ENCODE measurements at places on chromosomes 7 and 10. TPM values are rescaled to one million over a fixed set of nuclear protein-coding genes. Genes with fewer than 3 reads are reported as not detected.

- H3K4me3 ChIP-seq, result no peak overlapping the region
- H3K36me3 ChIP-seq, result no peaks in the 10 kb centered on the region
- H3K4me1 ChIP-seq, result peaks cover 5% of the 10 kb centered on the region
Measured at GRCh38 chr7:94396037-94396431, 1.3 kb downstream of the COL1A2 start.

GRCh38 chr10:75451831-75452230 lies 20.4 kb downstream of the LRMDA start:
- DNase-seq, result no peak
- H3K36me3 ChIP-seq, result no peaks in the 10 kb centered on the region
- no peaks in the 10 kb centered on the region for H3K4me1 ChIP-seq
- H3K27ac ChIP-seq, result no peak overlapping the region
- H3K4me3 ChIP-seq, result no peak overlapping the region

Gene PON3
- 4.2 TPM for total RNA-seq

GRCh38 chr7:32658034-32658433 lies 162.7 kb downstream of the AVL9 start:
- H3K4me3 ChIP-seq, result no peak overlapping the region
- DNase-seq, result no peak
- H3K4me1 ChIP-seq, result no peaks in the 10 kb centered on the region
- H3K36me3 ChIP-seq, result no peaks in the 10 kb centered on the region

Gene PLEKHS1
- total RNA-seq, result not detected

All from thyroid gland (tissue), 4 donors.